ENCODE measurements at places on chromosomes 16 and 17.

- DNase-seq = no peak
Measured at GRCh38 chr16:69663846-69664245, 62.5 kb downstream of the NQO1 start.

- DNase-seq = no peak
Measured at GRCh38 chr17:41308251-41308917, 725 bp downstream of the KRTAP16-1 start.

- DNase-seq = no peak
Measured at GRCh38 chr17:48131216-48131824, 23.8 kb downstream of the SNX11 start.

DNA sequence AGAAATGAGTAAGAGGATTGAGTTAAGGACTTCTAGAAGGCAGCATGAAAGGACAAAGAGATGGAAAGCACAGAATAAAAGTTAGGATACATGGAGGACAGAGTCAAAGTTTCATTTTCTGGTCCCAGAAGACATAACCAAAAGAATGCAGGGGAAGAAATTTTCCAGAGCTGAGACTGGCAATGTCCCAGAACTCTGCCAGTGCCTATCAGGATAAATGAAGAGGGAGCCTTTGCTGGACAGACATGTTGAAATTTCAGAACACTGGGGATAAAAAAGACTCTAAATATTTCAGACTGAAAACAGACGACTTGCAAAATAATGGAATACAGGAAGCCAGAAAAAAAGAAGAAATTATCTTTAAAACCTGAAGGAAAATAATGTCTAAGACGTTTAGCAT is 55.7 kb downstream of the NT5M start:
- DNase-seq = no peak

GRCh38 chr16:73037845-73038570 is 9.9 kb downstream of the ZFHX3 start:
- no peak for DNase-seq
